Stimulated activated CD4-positive, alpha-beta T cell treated with anti-CD3 and anti-CD28 coated beads, Interleukin-2, amount 100 ng/mL, for 24 hours (primary cell): ENCODE measurements at places on chromosomes 7 and 10.

DNA sequence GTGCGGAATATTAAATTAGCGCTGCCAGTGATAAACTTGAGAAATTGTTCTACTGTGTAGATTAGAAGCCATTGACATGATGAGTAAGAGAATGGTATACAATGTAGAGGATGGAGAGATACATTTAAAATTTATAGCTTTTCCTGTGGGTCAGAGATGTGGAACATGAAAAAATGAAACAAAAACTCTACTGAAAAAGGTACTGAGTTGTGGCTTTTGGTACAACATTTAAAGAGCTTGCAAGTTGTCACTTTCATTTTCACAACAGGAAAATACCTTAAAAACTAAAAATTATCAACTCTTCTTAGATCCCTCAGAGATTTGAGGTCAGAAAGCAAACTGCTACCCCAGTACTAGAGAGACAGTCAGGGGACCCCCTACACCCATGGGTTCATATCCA is 348.8 kb upstream of the CDC14C start:
- DNase-seq = no peak

DNA sequence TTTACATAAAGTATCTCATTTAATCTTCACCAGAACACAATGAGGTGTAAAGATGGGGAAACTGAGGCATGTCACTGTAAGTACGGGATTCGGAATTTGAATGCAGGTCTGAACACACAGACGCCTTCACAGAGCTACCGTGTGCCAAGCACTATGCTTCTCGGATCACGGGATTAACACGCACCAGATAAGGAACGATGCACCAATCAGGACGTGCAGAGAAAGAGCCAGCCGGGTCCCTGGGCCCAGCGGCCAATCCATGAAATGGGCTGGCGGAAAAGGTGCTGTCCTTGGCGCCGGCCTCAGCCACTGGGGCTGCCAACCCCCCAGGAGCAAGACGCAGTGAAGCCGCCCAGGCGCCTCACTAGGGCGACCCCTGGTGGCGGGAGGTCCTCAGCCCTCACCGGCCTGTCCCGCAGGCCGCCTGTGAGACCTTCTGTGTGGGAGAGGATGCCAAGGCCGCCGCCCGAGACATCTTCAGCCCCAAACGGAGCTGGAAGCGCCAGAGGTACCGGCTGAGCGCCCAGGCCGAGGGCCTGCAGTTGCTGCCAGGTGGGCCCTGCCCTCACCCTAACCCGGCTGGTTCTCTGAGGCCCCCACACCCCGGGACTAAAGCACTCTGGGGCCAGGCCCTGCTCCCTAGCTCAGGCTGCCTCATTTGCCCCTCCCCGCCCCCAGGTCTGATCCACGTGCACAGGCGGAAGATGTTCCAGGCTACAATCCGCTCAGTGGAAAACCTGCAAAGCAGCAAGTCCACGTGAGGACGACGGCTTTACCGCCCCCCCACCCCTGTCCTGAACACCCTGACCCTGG is 15.6 kb downstream of the ATG9B start:
- DNase-seq = peak; percentile 87

GRCh38 chr7:137950967-137951366 is 50.9 kb downstream of the CREB3L2 start:
- DNase-seq = no peak

DNA sequence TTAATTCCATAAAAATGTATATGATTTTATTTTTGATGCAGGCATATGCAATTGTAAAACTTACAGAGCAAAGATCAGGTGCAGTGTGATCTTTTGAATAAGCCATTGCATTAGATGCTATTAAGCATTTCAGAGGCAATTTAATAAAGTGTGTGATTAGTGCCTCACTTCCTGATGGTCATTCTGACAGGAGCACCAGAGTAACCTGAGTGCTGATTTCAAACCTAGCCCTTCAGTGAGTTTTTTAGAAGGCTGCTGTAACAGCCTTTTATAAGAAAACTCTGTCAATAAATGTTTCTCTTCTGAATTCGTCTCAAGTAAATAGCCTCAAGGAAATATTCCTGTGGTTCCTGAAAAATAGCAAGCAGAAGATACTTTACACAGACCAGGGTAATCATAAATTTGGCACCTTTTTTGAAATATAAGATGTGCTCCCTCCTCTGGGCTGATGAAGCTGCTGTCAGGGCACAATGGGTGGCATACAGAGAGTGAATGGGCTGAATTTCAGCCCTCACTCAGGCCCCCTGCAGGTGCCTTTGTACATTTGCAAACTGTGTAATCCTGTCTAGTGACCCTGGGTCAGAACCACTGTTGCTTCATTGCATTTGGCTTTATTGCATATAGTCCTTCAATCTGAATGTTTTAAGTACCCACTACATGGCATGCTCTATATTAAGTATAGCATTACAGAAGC is 193.7 kb upstream of the CSTF2T start:
- peak; percentile 1 for DNase-seq

- no peak for DNase-seq
Measured at GRCh38 chr7:149741629-149742028, 31.8 kb downstream of the ZNF467 start.

DNA sequence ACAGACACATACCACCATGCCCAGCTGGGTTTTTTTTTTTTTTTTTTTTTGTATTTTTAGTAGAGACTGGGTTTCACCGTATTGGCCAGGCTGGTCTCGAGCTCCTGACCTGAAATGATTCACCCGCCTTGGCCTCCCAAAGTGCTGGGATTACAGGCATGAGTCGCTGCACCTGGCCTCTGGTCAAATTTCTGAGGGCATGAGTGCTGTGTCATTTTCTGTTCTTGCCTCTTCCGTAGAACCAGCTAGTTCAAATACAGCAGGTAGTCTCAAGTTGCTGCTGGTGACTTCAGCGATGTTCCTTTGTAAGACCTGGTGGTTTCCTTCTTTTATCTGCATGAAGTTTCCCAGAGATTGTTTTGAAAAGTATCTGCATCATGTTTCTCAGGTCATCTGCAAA is 134.8 kb upstream of the SHH start:
- DNase-seq = no peak

DNA sequence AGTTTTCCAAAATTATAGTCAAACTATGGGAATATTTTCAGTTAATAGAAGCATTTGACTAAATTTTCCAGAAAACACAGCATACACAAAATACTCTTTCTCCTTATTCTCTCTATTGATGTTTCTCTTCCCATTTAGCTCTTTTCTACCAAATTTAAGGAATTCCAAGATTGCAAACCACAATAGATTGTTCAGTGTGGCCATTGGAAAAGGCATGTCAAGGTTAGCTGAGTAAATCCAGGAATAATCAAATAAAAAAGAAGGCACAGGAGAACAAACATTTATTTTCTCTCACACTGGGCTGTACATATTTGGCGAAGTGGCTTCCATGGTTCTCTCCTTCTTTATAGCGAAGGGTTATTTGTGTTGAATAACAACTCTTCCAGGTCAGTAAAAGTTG is 117.3 kb downstream of the THSD7A start:
- no peak for DNase-seq

GRCh38 chr7:9557853-9558252 is 1124.4 kb downstream of the NXPH1 start:
- DNase-seq = no peak

DNA sequence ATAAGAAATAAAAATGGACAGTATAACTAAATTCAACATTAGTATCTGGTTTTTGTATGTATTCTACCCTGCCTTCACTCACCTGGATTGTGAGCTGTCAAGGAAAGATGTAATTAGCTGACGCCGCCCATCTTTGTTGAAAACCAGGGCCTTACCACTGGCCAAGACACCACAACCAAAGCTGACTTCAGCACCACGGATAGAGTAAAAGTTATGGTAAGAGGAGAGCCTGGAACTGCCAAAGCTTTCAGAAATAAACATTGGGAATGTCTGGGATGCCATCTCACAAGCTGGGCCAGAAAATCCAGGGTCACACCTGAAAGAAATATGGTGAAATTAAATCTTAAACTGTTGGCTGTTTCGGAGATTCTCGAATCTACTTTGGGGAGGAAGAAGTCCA is 190.1 kb upstream of the SLC26A5 start:
- no peak for DNase-seq

DNA sequence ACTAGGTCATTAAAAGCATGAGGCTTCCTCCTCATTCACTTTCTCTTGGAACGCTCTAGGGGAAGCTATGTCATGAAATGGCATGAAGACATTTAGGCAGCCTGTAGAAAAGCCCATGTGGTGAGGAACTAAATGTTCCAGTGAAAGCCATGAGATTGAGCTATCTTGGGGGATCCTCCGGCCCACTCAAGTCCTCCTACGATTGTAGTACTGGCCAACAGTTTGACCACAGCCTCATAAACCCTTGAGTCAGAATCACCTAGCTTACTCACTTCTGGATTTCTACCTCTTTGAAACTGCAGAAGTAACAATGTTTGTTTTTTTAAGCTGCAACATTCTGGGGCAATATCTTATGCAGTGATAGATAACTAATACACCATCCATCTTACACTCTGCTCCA is 605.1 kb downstream of the SORCS1 start:
- DNase-seq = no peak

DNA sequence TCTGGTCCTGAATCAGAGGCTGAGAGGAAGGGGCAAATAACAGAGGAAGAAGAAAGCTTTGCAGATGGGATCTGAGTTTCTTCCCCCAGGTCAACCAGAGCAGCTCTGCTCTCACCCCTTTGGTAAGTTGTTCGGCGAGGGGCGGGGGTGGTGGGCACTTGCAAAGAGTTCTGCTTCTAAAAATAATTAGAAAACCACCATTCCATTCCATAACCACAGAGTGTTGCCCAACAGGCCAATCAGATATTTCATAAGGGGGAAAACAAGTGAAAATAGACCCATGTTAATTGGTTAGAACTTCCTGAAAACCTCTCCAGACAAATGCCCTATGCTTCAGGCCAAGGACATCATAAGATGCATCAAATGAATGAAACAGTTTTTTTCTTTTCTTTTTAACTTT is 43.6 kb upstream of the R3HCC1L start:
- no peak for DNase-seq

- DNase-seq = no peak
Measured at GRCh38 chr7:112511451-112512202, 30.8 kb downstream of the LSMEM1 start.

- peak; percentile 40 for DNase-seq
Measured at GRCh38 chr7:5423976-5424748, 528 bp upstream of the TNRC18 start.

- no peak for DNase-seq
Measured at GRCh38 chr10:125002047-125002422, 60.1 kb downstream of the ZRANB1 start.
